ENCODE measurements at places on chromosomes 7 and 10.

DNA sequence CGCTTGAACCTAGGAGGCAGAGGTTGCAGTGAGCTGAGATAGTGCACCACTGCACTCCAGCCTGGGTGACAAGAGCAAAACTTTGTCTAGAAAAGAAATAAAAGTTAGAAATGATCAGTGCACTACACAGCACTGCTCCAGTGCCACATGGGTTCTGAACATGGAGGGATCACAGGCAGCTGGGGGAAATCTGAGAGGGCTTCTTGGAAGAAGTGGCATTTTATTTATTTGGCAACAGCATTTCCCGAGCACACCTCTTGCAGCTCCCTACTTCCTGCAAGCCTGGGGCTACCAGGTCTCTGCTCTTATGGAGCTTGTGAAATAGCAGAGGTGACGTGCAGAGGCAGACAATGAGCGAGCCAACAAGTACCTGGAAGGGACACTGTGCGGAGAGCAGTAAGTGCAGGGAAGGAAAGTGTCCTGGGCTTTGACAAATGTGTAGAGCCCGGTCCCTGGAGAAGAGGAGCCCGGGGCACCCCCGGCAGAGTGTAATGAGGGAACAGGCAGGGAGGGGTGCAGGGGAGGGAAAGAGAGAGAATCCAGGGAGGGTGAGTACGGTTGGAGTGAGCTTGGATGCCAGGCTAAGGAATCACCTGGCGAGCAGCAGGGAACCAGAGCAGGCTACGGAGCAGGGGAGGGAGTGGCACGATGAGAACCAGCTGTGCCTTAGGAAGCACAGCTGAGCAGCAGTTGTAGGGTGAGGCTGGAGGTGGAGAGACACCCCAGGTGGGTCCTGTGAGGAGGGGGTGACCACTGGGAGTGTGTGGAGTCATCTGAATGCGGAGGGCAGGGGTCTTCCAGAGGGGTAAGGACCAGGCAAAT lies 104.6 kb upstream of the CTBP2 start:
- no peak overlapping the region for H3K27ac ChIP-seq
- H3K36me3 ChIP-seq, result no peaks in the 10 kb centered on the region
- peaks cover 6% of the 10 kb centered on the region for H3K4me1 ChIP-seq
- peaks cover 45% of the 10 kb centered on the region for H3K27me3 ChIP-seq
- no peak overlapping the region for H3K4me3 ChIP-seq

GRCh38 chr10:124322191-124322980 lies 96.3 kb downstream of the OAT start:
- no peak overlapping the region for H3K4me3 ChIP-seq
- no peaks in the 10 kb centered on the region for H3K4me1 ChIP-seq
- no peak for DNase-seq
- peaks cover 18% of the 10 kb centered on the region for H3K27me3 ChIP-seq
- H3K27ac ChIP-seq, result peak overlapping the region; percentile 9

- no peak for DNase-seq
- peaks cover 16% of the 10 kb centered on the region for H3K27me3 ChIP-seq
- H3K4me3 ChIP-seq, result no peak overlapping the region
- H3K36me3 ChIP-seq, result no peaks in the 10 kb centered on the region
- peaks cover 15% of the 10 kb centered on the region for H3K4me1 ChIP-seq
Measured at GRCh38 chr10:77531441-77532001, 106.1 kb downstream of the KCNMA1 start.

- DNase-seq, result no peak
- H3K4me1 ChIP-seq, result no peaks in the 10 kb centered on the region
- no peak overlapping the region for H3K27ac ChIP-seq
- H3K27me3 ChIP-seq, result peaks cover 72% of the 10 kb centered on the region
- H3K36me3 ChIP-seq, result no peaks in the 10 kb centered on the region
Measured at GRCh38 chr10:117640406-117640805, 97.9 kb downstream of the EMX2 start.
